ENCODE measurements at places on chromosomes 12 and 14. TPM values are rescaled to one million over a fixed set of nuclear protein-coding genes. Genes with fewer than 3 reads are reported as not detected.

- peaks cover 47% of the 10 kb centered on the region for H3K4me1 ChIP-seq
- no peaks in the 10 kb centered on the region for H3K27me3 ChIP-seq
- peak overlapping the region; percentile 86 for H3K4me3 ChIP-seq
- peak overlapping the region; percentile 52 for H3K27ac ChIP-seq
These were observed 60.6 kb downstream of the FBXL14 start for GRCh38 chr12:1533602-1534304.

- peak within 1 kb of the TSS; percentile 75 for H3K4me3 ChIP-seq
- H3K4me1 ChIP-seq = peaks cover 32% of the 10 kb centered on the region
- no peaks in the 10 kb centered on the region for H3K27me3 ChIP-seq
- peak; percentile 98 for DNase-seq
These were observed at the start of gene GPRC5A for GRCh38 chr12:12891080-12891880. GPRC5A (plus strand) TSS chr12:12891562; CDS start chr12:12908250, 16,688 bp downstream.

GRCh38 chr12:52371716-52372115 is 4.4 kb upstream of the KRT85 start:
- no peak overlapping the region for H3K4me3 ChIP-seq
- H3K27me3 ChIP-seq = peaks cover 19% of the 10 kb centered on the region
- 0 out of 2 replicates have a peak, but pooled peaks cover 2% of the 10 kb centered on the region for H3K4me1 ChIP-seq

The NEDD8 gene
- total RNA-seq = 161 TPM

The ERO1A gene
- total RNA-seq = 82.7 TPM

DNA sequence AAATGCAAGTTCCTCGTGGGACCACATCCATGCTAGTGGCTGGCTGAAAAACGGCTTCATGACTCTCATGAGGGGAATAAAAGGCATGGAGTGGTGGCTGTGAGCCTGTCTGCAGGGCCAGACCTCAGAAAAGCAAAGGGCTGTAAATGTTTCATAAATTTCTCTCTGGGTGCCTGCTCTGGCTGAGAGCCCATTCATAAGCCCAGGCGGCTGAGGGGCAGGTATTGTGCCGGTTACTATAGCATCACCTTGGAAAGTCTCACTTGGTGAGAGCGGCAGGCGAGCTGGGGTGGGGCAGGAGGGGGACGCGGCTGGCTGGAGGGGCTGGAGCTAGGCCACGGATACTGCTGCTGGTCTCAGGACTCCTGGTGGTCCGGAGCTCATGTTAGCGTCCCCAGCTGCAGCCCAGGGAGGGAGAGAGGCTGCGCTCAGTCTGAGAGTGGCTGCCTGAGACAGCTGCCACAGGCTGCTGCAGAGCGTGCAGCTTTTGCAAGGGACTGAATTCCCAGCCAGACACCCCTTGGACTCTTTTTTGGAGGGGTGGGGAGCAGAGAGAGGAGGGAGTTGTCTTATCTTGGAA is at the start of gene SLC17A8:
SLC17A8 (plus strand) TSS at position 431 of the 580 bp plus-strand sequence. CDS start 318 bp downstream, outside the sequence.
- peaks cover 20% of the 10 kb centered on the region for H3K27me3 ChIP-seq
- 0 out of 2 replicates have a peak, but pooled peaks cover 5% of the 10 kb centered on the region for H3K4me1 ChIP-seq
- H3K4me3 ChIP-seq = no peak within 1 kb of the TSS

The PTPN21 gene
- total RNA-seq = 13.3 TPM

DNA sequence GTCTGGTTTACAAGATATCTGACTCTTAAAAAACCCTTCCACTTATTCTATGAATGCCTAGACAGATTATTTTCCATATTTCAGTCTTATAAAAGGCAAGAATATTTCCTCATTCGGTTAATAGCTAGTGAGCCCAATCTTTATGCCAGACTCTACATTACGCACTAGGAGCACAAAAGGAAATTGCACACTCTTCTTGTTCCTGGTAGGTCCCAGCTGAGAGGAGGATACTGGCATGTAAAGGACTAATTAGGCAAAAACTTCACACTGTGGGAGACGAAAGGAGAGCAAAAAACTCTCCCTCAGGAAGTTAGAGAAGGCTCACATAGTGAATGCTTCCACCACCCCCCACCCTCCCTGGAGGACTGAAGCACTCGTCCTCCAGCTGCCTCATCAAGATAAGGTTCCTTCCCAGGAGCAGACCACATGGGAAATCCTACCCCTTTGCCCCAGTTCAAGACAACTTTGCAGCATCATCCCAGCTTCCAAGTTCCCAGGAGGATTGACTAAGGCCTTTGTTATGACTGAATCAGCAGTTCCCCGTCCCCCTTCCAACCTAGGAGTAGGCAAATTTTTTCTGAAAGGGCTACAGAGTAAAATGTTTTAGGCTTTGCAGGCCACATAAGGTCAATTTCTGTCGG is 14.5 kb downstream of the CAPZA3 start:
- H3K27me3 ChIP-seq = no peaks in the 10 kb centered on the region
- peaks cover 45% of the 10 kb centered on the region for H3K4me1 ChIP-seq
- H3K36me3 ChIP-seq = no peaks in the 10 kb centered on the region
- H3K4me3 ChIP-seq = no peak overlapping the region

- H3K4me3 ChIP-seq = no peak overlapping the region
- no peaks in the 10 kb centered on the region for H3K4me1 ChIP-seq
- peak; percentile 21 for DNase-seq
These were observed 668.1 kb downstream of the MED13L start for GRCh38 chr12:115609347-115609746.

The TTC9 gene
- not detected for total RNA-seq

DNA sequence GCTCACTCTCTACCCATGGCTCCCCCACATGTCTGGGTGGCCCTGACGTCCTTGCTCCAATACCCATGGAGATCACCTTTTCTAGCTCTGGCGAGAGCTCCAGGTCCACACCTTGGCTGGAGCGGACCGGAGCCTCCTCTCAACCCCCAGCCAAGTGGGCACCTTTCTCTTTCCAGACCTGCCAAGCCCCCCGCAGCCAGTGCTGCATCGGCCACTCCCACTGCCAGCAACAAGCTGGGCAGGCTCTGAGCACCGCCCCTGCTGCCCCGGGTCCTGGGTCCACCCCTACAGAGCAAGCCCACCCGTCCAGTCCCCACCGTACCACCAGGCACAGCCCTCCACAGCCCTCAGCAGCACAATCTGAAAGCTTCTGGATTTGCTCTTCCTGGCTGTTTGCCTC is 98.2 kb upstream of the C14orf180 start:
- DNase-seq = no peak
- H3K27me3 ChIP-seq = no peaks in the 10 kb centered on the region
- H3K4me1 ChIP-seq = no peaks in the 10 kb centered on the region

DNA sequence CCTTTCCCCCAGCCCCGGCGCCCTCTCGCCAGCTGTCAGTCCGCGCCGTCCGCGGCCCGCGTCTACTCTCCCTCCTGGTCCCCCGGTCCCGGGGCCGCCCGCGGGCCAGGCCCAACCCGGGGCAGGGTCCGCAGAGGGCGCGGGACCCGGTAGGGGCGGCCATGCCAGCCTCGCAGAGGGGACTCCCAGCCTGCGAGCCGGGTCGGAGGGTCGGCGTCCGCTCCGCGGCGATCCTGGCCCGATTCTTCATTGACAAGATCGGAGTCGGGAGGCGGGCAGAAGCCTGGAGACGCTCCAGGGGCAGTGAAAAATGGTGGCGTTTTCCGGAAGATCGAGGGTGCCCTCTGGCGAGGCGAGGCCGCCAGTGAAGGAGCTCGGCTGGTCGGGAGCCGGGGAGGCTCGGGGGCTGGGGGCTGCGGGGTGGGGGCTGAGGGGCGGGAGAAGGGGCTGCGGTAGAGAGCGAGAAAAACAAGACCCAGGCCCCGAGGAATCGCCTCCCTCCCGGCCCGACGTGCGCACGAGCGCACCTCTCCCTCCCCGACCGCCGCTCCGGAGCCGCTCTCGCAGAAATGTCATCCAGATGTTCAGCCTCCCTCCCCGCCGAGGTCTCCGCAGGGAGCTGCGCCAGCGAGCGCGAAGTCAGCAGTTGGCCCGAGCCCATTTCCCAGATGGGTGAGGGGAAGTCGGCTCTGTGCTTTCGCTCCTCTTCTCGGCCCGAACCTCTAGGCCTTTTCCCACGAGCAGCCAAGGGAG is 647 bp upstream of the TGFB3 start:
- peaks cover 35% of the 10 kb centered on the region for H3K4me1 ChIP-seq
- H3K36me3 ChIP-seq = no peaks in the 10 kb centered on the region
- peak overlapping the region; percentile 77 for H3K27ac ChIP-seq
- peak overlapping the region; percentile 94 for H3K4me3 ChIP-seq

DNA sequence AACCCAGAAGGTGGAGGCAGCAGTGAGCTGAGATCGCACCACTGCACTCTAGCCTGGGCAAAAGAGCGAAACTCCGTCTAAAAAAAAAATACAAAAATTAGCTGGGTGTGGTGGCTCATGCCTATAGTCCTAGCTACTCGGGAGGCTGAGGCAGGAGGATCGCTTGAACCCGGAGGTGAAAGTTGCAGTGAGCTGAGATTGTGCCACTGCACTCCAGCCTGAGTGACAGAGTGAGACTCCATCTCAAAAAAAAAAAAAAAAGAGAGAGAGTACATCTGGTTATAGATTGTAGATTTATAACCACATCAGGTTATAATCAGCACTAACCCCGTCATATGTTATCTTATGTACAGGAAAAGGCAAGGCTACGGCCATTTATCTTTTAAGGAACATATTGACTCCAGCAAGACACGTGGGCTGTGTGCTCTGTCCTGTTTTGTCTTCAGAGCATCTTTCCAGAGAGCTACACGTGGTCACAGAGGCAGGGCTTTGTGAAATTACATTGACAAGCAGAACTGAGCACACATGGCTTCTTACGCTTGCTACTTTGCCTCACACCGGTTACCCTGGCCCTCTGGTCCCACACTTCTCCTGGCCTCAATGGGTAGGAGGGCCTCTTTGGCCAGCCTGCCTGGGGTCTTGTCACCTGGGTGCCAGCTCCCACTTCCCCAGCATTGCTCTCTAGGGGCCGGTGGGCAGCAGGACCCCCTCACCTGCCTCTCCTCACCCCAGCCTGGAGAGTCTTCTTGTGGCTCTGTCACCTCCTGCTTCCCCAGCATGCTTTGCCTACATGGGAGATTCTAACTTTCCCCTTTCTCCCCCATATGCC is 6.8 kb upstream of the DYNC1H1 start:
- no peak for DNase-seq
- no peak overlapping the region for H3K4me3 ChIP-seq
- no peaks in the 10 kb centered on the region for H3K27me3 ChIP-seq
- H3K4me1 ChIP-seq = peaks cover 9% of the 10 kb centered on the region
- no peaks in the 10 kb centered on the region for H3K36me3 ChIP-seq
